Gastroesophageal sphincter (tissue), 4 donors: ENCODE measurements at places on chromosomes 6 and 20.

DNA sequence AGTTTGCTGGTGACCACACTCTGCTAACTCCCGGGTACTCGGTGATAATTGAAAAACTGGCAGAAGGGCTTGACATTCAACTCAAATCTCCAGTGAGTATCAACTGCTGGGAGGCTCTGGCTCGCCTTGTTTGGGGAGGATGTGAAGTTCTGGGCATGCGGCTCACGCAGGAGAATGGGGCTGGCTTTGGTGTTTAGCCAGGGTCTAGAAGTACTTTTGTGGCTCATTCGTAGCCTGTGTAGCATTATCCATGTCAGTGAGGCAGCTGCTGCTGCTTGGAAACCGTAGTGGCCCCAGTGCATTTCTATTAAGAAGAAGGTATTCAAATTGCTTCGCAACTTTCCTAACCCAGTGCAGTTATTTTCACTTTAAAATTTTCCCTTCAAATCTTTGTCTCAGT, 52.2 kb downstream of the KDM1B start:
- no peaks in the 10 kb centered on the region for H3K27me3 ChIP-seq
- no peaks in the 10 kb centered on the region for H3K36me3 ChIP-seq
- no peaks in the 10 kb centered on the region for H3K4me1 ChIP-seq

DNA sequence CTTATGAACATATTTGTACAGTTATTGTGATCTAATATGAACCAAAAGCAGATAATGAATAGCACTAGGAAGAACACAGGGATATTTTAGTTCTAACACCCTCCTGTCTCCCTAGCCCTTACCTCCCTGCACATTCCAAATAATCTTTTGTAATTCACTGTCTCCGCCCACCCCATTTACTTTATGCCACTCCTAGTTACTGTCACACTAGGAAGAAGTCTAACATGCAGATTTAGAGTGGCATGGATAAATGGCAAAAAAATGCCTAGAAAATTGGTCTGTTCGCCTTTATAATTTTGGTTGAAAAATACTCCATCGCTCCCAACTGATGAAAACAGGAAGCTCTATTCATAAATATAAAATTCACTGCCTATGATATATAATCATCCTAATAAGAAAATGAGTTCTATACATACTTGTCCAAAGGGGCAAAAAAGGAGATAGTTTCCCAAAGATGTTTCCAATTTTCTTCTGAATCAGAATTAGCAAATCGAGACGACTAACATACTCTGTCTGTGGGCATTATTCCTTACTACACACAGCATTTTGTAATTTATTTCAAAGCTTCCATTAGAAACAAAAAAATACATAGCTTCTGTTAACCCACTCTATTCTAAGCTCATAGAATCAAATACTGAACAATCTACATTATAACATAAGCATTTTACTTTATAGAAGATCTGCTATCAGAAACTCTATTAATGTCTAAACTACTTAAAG, 1.3 kb upstream of the RUNX2 start:
- H3K36me3 ChIP-seq, result no peaks in the 10 kb centered on the region
- ATAC-seq, result no peak
- H3K4me3 ChIP-seq, result no peak overlapping the region
- peaks cover 8% of the 10 kb centered on the region for H3K4me1 ChIP-seq
- no peak overlapping the region for H3K27ac ChIP-seq

DNA sequence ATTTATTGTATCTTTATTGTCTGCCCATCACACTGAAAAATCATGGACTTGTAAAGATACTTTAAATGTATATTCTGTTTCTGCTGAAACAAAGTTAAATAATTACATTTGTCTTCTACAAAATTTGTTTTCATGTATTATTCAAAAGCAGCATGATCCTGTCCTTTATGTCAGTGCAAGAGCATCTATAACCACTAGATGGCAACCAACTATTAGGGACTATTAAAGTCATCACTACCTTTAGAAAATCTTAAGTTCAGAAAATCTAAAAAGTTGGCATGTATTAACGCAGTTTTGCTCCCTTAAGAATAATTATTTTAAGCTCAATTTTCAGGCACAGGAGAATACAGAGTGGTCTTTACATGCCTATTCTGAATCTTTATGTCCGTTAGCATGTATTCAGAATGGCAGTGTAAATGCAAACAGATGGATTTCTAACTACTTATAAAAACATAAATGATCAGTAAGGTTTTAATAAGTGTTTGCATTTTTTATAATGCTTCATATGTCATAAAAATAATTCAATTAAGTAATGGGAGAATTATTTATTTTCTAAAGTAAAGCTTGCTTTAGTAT, 17.8 kb downstream of the TMEM30A start:
- peaks cover 33% of the 10 kb centered on the region for H3K4me1 ChIP-seq
- no peak for ATAC-seq
- H3K27ac ChIP-seq, result no peak overlapping the region
- H3K4me3 ChIP-seq, result no peak overlapping the region
- H3K27me3 ChIP-seq, result no peaks in the 10 kb centered on the region
- H3K36me3 ChIP-seq, result peaks cover 4% of the 10 kb centered on the region

DNA sequence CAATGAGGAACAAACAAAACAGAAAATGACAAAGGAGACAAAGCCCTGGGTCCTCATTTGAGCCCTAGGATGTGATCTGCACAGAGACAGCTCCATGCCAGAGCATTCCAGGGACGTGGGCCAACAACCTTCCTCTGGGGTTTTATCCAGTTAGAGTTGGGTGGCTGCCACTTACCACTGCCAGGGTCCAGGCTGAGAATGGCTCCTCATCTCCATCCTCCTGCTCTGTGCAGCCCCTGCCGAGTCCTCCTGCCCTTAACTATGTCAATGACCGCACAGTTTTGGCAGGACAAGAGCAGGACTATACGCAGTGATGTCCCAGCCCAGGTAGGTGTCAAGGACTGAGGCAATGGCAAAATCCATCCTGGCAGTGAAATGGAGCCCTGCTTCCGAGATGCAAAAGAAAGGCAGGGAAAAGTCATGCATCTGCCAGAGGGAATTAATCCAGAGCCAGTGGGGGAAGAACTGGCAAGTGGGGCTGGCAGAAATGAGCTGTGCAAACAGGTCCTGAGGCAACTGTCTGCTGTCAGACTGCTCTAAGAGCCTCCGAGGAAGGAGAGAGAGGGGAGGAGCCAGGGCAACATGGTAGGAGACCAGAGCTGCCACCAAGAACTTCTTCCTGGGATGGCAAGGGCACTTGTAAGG, 449.4 kb downstream of the PTPRT start:
- no peak for ATAC-seq
- peaks cover 5% of the 10 kb centered on the region for H3K27me3 ChIP-seq
- no peak overlapping the region for H3K4me3 ChIP-seq
- no peaks in the 10 kb centered on the region for H3K36me3 ChIP-seq
- no peak overlapping the region for H3K27ac ChIP-seq

- no peak for ATAC-seq
- no peaks in the 10 kb centered on the region for H3K4me1 ChIP-seq
- no peaks in the 10 kb centered on the region for H3K27me3 ChIP-seq
Measured at GRCh38 chr6:147641511-147641910, 133.0 kb downstream of the SAMD5 start.

DNA sequence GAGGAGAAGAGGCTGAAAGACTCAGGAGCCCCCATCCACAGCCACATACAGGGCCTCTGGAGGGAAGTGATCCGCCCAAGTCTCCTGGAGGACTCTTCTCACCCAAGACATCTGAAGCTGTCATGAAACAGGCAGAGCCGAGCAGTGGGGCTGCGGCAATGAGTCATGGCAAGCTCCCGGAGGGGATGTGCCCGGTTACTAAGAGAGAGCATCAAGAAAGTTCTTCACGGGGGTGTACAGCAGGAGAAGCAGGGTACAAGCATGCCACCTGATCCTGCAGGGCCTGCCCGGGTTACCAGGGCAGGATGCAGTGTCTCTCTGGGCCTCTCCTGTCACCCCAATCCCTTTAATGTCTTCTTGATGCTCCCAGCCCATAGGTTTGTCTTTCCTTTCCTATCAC, 21.1 kb downstream of the TRIM26 start:
- H3K27ac ChIP-seq, result no peak overlapping the region
- no peaks in the 10 kb centered on the region for H3K4me1 ChIP-seq
- H3K36me3 ChIP-seq, result peaks cover 2% of the 10 kb centered on the region
- no peak for ATAC-seq
- H3K27me3 ChIP-seq, result no peaks in the 10 kb centered on the region

- no peak overlapping the region for H3K4me3 ChIP-seq
- no peaks in the 10 kb centered on the region for H3K36me3 ChIP-seq
- ATAC-seq, result no peak
- no peak overlapping the region for H3K27ac ChIP-seq
- H3K27me3 ChIP-seq, result no peaks in the 10 kb centered on the region
Measured at GRCh38 chr6:130223508-130223907, 757 bp upstream of the SAMD3 start.

GRCh38 chr20:986733-987355, 15.3 kb downstream of the RSPO4 start:
- H3K4me1 ChIP-seq, result no peaks in the 10 kb centered on the region
- no peaks in the 10 kb centered on the region for H3K36me3 ChIP-seq
- H3K4me3 ChIP-seq, result no peak overlapping the region
- H3K27ac ChIP-seq, result no peak overlapping the region
- peaks cover 71% of the 10 kb centered on the region for H3K27me3 ChIP-seq

DNA sequence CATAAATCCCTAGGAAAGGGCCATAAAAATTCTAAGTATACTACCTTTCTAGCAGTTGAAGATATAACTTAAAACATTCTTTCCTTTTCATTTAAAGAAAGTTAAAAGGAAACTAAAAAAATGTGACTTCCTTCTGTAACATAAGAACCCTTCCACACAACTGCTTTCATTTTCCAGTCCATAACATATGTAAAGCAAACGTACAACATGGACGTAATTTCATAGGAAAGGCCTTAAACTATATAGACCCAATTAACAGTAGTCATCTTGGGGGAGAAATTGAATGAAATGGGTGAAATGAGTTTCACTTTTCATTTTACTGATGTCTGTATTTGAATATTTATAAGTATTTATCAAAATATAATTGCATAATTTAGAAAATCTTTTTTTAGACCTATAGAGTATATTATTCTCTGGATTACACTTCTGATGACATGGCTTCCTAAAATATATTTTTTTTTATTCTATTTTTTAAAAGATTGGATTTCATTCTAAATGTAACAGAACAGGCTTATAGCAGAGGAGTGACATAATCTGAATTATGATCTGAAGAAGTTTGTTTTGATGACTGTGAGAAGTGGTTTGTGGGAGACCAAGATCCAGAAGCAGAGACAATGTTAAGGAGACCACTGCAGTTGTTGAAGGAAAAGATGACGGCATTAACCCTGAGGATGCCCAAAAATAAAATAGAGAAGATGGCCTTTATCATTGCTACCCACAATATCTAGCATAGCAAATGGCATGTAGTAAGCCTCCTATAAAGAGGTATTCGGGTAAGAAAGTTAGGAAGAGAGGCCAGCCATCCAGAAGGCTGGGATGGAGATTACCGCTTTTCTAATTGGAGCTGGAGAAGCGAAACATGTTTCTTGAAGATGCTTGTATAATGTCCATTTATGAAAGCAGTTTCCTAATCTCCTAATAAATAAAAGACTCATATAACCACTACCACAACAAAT, 260.4 kb downstream of the PTPRK start:
- H3K27me3 ChIP-seq, result no peaks in the 10 kb centered on the region
- ATAC-seq, result no peak

DNA sequence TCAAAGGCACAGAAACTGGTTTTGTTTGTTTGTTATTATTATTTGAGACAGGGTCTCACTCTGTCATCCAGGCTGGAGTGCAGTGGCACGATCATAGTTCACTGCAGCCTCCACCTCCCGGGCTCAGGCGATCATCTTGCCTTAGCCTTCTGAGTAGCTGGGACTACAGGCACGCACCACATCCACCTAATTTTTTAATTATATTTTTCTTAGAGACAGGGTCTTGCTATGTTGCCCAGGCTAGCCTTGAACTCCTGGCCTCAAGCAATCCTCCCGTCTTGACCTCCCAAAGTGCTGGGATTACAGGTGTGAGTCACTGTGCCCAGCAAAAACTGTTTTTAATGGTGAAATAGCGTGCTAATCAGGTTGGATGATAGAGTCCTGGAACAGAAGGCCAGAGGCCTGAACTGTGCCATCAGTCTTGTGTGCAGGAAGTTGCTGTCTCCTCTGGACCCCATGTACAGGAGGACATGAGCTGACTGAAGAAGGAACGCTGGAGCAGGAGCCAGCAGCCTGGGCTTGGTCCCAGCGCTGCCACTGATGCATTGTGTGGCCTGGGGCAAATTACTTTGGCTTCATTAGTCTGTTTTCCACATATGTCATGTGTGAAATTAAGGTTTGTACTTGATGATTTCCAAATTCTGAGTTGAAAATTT, 4.9 kb downstream of the TM9SF4 start:
- H3K27ac ChIP-seq, result no peak overlapping the region
- no peak for ATAC-seq
- H3K36me3 ChIP-seq, result no peaks in the 10 kb centered on the region
- H3K4me3 ChIP-seq, result no peak overlapping the region
- H3K27me3 ChIP-seq, result no peaks in the 10 kb centered on the region

- no peak overlapping the region for H3K4me3 ChIP-seq
- H3K36me3 ChIP-seq, result no peaks in the 10 kb centered on the region
- peaks cover 11% of the 10 kb centered on the region for H3K27me3 ChIP-seq
- H3K27ac ChIP-seq, result no peak overlapping the region
Measured at GRCh38 chr6:25911351-25911750, 19.1 kb downstream of the SLC17A2 start.

- ATAC-seq, result no peak
- H3K4me1 ChIP-seq, result peaks cover 15% of the 10 kb centered on the region
Measured at GRCh38 chr20:58585753-58586540, 65.1 kb upstream of the STX16 start.

- no peaks in the 10 kb centered on the region for H3K36me3 ChIP-seq
- H3K27ac ChIP-seq, result no peak overlapping the region
- ATAC-seq, result no peak
- H3K4me3 ChIP-seq, result no peak overlapping the region
- no peaks in the 10 kb centered on the region for H3K4me1 ChIP-seq
- H3K27me3 ChIP-seq, result no peaks in the 10 kb centered on the region
Measured at GRCh38 chr20:22446613-22447446, 137.5 kb downstream of the FOXA2 start.

DNA sequence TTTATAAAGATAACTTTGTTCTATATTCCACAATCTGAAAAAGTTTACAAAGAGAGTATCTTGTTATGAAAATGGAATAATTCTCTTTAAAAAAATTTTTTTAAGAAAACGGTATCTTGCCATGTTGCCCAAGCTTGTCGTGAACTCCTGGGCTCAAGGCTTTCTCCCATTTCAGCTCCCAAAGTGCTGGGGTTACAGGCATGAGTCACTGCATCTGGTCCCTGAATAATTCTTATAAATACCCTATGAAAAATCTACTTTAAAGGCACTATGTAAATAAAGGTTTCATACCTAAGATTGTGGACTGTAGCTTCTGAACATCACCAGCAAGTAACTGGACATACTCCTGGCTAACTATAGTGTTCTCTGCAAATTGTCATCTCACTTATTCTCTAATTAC, 60.3 kb downstream of the SAMD3 start:
- no peak overlapping the region for H3K27ac ChIP-seq
- ATAC-seq, result no peak
- no peaks in the 10 kb centered on the region for H3K27me3 ChIP-seq
- H3K36me3 ChIP-seq, result no peaks in the 10 kb centered on the region
- H3K4me1 ChIP-seq, result no peaks in the 10 kb centered on the region
- no peak overlapping the region for H3K4me3 ChIP-seq

GRCh38 chr6:124870611-124871459, 91.4 kb upstream of the RNF217 start:
- H3K36me3 ChIP-seq, result no peaks in the 10 kb centered on the region
- H3K4me3 ChIP-seq, result no peak overlapping the region
- H3K27me3 ChIP-seq, result no peaks in the 10 kb centered on the region
- no peaks in the 10 kb centered on the region for H3K4me1 ChIP-seq
- H3K27ac ChIP-seq, result no peak overlapping the region
